ENCODE measurements at places on chromosomes 7 and 10.

DNA sequence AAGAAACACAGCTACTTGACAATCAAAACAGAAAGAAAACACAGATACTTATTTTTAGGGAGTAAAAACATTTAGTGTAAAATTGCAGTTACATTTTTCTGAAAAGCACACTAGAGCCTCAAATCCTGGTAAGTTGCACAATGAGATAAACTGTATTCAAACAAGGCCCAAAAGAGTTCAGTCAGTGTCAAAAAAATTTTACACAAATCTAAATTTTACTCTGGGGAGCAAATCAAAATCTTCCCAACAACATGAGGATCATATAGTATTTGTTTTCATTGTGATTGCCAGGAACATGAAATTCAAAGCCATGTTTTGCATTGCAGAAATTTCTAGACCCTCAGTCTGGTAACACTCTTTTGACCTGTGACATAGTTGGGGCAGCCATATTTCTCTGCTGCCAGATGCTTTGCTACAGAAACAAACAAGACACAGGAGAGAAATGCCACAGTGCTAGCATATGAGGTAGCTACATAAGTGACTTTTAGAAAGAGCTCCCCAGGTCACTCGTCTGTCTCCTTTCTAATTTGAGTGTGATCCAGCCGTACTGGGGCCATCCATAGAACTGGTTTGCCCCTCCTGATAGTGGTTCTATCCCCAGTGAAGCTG is 49.6 kb downstream of the PDE1C start:
- DNase-seq = peak; percentile 31

DNA sequence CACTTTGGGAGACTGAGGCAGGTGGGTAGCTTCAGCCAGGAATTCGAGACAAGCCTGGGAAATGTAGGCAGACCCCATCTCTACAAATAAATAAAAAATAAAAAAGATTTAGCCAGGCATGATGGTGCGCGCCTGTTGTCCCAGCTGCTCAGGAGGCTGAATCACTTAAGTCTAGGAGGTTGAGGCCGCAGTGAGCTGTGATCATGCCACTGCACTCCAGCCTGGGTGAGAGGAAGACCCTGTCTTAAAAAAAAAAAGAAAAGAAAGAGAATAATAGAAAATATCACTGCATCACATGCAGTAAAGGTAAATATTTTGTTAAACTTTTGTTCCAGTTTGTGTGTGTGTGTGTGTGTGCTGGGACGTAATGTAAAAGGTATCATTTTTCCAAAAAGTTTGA is 3.0 kb downstream of the STRIP2 start:
- no peak for DNase-seq

GRCh38 chr7:159006610-159007130 is 138.0 kb downstream of the VIPR2 start:
- no peak for DNase-seq

GRCh38 chr10:63627396-63627795 is 106.2 kb downstream of the REEP3 start:
- DNase-seq = no peak

GRCh38 chr10:14571866-14572507 is 202.7 kb downstream of the FAM107B start:
- DNase-seq = no peak

- no peak for DNase-seq
These were observed 126.5 kb downstream of the ARID5B start for GRCh38 chr10:62027841-62028501.

- no peak for DNase-seq
These were observed 115.6 kb downstream of the ZNF277 start for GRCh38 chr7:112322070-112322469.

DNA sequence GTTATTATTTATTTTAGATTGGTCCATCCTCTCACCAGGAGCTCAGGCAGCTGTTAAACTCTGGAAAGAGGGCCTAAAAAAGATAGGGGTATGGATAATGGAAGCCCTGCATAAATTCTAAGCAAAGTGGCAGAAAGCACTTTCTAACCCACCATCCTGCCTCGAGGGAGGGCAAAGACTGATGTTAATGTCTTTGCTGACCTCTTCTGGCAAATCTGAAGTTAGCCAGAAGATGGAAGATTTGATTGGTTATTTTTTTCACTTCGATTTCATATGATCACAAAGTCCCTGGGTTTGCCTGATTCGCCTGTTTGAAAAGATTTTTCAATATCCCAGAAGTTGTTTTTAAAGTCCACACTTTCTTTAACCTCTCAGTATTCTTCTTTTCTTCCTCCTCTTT is 24.8 kb downstream of the OR9A2 start:
- DNase-seq = no peak

DNA sequence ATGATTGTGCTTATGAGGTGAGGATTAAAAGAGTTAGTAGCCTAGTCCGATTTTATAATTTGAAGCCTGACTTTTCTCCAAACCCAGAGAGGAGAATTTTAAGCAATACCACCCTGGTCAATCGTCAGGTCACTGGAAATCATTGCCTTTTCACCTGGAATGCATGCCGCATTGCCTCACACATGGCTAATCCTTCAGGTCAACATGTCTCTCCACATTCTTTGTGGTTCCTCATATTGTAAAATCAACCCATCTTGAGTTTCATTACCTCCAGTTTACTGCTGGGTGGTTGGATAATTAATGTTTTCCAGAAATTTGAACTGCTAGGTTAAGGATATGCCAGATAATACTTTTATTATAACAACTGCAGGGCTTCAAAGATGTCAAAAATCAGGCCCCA is 55.6 kb upstream of the SEMA3E start:
- DNase-seq = no peak

- DNase-seq = peak; percentile 28
These were observed 483.6 kb downstream of the NRG3 start for GRCh38 chr10:82358486-82359099.

DNA sequence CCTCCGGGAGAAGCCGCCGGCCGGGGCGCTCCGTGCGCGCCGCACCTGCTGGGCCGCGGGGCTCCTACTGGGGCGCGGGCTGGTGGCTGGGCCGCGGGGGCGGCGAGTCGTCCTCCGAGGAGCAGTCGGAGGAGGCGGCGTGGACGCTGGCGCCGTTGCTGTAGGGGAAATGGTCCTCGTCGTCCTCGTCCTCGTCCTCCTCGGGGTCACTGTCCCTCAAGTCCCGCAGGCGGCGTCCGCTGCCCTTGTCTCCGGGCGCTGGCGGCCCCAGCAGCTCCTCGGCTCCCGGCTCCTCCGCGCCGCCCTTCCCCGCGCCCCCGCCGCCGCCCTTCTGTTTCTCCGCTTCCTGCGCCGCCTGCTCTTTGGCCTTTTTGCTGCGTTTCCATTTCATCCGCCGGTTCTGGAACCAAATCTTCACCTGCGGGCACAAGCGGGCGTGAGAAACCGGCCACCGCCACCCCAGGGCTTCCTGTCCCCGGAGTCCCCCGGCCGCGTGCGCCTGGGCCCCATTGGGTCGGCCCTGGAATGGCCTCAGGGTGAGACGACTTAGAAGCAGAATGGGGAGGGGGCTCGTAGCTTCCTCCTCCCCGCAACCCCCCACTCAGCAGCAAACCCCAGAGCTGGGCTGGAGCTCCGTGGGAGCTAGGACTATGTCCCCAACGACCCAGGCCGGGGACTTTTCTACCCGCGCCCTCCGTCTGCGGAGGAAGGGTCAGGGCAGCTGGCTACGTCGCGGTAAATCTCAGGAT is 4.8 kb downstream of the MNX1 start:
- no peak for DNase-seq

DNA sequence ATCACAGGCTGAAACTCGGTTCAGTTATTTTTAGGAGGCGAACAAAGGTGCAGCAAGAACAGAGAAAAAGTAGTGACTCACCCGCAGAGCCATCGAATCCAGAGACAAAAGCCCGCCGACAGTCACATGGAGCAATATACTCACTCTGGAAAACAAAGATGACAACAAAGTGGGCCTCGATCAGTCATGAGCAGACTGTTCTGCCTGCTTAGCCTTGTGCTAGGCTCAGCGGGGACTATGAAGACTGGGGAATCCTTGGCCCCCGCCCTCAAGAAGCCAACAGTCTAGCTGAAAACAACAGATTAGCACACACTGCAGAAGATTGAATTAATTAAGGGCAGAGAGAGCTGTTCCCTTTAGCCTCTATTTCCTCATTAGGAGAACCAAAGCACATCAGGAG is 30.4 kb downstream of the XPNPEP1 start:
- no peak for DNase-seq

DNA sequence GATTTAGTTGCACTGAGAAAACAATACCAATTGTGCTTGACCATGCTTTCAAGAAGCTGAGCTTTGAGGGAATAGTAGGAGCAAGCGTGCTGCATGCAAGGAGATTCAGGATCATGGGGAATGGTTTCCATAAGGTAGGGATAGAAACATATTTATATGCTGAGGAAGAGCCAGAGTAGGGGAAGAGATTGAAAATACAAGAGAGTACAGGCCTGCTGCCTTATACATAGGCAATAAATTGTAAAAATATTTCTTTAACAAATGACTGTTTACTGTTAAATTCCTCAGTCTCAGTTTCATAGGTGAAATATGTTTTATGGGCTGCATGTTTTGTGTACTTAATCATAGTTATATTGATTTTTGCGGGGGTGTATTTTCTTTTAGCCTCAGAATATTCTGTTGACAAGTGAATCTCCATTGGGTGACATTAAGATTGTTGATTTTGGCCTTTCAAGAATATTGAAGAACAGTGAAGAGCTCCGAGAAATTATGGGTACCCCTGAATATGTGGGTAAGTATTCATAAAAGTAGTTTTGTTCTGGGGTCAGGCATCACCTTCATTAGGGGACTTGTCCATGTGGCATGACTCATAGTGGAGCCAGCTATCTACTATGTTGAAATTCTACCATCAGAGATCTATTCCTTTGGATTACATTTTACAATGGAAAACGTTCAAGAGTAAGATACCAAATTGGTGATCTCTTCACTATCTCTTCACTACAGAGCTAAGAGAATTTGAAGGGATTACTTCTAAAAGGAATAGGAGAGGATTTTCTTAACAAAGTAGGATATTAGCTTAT is 36.5 kb downstream of the STK17A start:
- no peak for DNase-seq

GRCh38 chr7:51031216-51031615 is 248.5 kb upstream of the GRB10 start:
- DNase-seq = no peak

GRCh38 chr10:61100887-61101286 is 156.9 kb upstream of the RHOBTB1 start:
- DNase-seq = no peak

DNA sequence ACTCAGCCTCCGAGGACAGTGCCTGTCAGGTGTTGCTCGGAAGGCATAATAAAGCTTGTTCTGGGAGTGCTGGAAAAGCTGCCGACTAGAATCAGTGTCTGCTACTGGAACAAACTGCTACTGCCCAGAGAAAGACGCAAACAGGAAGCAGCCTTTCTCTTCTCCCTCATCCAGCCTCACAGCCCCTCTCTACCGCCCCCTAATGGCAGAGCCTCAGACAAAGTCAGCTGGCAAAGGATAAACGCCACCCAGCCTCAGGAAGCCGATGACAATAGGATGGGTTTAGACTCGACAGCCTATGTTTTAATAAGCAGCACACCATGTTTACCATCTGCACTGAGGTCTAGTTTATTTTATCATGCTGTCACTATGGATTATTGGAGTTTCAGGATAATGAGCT is 169.5 kb upstream of the LYZL1 start:
- DNase-seq = no peak

DNA sequence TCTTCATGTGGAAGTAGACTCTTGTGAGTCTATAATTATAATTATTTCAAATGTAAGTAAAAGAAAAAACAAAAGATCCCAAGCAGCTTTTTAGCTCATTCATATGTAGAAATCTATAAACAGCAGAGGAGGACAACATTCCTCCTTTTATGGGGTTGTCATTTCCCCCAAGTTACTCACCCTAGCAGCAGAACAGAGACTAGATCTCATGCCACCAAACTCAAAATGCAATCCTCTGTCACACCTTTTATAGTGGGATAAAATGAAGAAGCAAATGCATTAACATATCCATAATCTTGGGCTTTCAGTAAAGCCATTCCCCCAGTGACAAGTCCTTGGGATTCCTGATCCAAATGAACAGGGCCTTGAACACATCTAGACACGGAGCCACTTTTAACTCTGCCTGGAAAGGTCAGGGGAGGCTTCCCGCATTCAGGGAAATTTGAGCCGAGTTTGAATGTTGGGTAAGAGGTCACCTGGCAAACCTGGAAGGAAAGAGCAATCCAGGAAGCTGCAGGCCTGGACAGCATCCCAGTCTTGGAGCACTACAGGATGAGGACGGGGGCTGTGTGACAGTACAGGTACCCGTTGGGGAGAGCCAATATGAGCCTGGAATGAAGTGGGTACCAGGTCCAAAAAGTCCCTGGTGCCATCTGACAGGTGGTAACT is 76.4 kb downstream of the DOCK4 start:
- DNase-seq = no peak

DNA sequence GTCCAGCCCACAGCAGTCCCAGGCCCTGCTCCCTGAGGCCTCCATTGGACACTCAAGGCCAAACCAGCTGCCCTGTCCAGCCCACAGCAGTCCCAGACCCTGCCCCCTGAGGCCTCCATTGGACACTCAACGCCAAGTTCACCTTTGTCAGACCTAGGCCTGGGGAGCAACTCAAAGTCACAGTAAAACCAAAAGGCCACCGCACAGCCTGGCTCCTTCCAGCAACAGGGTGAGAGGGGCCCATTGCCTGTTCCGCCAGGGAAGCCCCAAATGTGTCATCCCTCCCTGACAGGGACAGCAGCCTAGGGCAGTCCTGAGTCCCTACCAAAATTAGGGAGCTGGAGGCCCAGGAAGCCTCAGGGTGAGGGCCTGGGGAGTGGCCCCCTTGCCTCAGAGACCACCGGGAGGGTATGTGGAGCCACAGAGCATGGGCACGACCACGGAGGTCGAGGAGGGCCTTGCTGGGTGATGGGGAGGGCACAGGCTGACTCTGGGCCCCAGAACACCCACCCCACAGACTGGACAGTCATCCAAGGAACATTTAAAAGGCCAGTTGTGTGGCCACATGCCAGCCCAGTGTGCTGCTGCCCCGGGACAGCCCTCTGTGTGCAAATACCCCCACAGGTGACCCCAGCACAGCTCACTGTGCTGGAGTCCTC is 66.5 kb upstream of the PPP2R2D start:
- DNase-seq = no peak

GRCh38 chr7:69603937-69604494 is 5.7 kb downstream of the AUTS2 start:
- no peak for DNase-seq

DNA sequence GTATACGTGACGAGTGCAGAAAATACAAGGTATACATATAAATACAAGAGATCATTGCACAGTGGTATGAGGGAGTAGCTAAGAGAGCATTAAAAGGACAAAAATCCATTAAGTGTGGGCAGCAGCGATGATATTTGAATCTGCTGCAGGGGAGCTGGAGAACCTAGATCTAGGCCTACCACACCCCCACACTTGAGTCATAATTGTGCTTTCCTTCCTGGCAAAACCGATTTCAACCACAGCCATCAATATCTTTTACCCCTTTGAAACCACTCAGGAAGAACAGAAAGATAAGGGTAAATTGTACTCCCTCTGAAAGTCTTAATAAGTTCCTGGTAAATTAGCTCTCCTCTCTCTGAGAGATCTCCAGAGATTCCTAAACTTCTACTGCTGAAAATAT is 345.0 kb downstream of the SORCS1 start:
- DNase-seq = no peak

GRCh38 chr7:65972976-65973375 is 9.0 kb downstream of the GUSB start:
- DNase-seq = no peak

- no peak for DNase-seq
These were observed 409.2 kb upstream of the ZMIZ1 start for GRCh38 chr10:78659598-78659967.

GRCh38 chr10:3955493-3955892 is 170.5 kb upstream of the KLF6 start:
- peak; percentile 10 for DNase-seq

- DNase-seq = no peak
These were observed 134.3 kb downstream of the PRKCQ start for GRCh38 chr10:6445671-6446316.

GRCh38 chr10:28620251-28620650 is 57.1 kb upstream of the BAMBI start:
- no peak for DNase-seq

Measured in skeletal muscle cell (primary cell).